ENCODE measurements at places on chromosomes 1 and 21. TPM values are rescaled to one million over a fixed set of nuclear protein-coding genes. Genes with fewer than 3 reads are reported as not detected.

Gene KCNE1
- total RNA-seq: 5.4 TPM

Gene TMCC2
- 5.9 TPM for total RNA-seq

Gene IL19
- not detected for total RNA-seq

Gene LY9
- 0.11 TPM for total RNA-seq

Gene ZNF281
- 13.9 TPM for total RNA-seq

- no peak overlapping the region for H3K4me3 ChIP-seq
- H3K27ac ChIP-seq: no peak overlapping the region
- DNase-seq: no peak
- H3K27me3 ChIP-seq: peaks cover 20% of the 10 kb centered on the region
Measured at GRCh38 chr1:152107031-152107983, 7.9 kb downstream of the TCHH start.

GRCh38 chr1:223273511-223273910 lies 90.5 kb downstream of the SUSD4 start:
- no peaks in the 10 kb centered on the region for H3K36me3 ChIP-seq
- DNase-seq: no peak
- H3K4me3 ChIP-seq: no peak overlapping the region
- no peak overlapping the region for H3K27ac ChIP-seq

GRCh38 chr1:230879778-230880177 lies 11.5 kb upstream of the C1orf198 start:
- H3K36me3 ChIP-seq: no peaks in the 10 kb centered on the region
- H3K27ac ChIP-seq: no peak overlapping the region
- no peak overlapping the region for H3K4me3 ChIP-seq
- no peaks in the 10 kb centered on the region for H3K4me1 ChIP-seq
- no peak for DNase-seq

DNA sequence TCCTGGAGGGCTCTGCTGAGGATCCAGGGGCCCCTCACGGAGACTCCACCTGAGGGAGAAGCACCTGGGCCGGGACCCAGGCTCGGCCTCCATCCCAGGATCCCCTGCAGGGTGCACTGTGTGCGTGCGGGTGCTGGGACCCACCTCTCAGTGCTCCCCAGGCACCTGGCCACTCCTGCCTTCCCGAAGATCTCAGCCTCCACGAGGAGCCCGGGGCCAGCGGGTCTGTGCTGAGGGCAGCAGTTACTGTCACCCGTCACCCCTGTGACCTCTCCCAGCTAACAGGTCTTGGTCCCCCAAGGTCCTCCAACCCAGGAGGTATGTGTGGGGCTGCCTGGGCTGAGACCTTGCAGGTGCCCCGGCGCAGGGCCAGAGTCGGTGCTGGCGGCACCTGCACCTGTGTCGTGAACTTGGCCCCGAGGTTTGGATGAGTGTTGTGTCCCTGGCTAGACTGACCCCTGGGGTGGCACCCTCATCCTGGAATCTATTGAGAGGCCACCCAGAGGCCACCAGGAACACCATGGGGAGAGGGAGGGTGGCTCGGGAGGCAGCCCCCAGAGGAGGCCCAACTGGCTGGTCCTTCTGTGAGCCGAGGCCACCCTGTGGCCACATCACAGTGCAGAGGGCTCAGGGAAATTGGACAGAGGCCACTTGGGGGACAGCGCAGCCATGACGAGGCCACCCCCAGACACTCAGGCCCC lies 17.7 kb downstream of the MORN1 start:
- no peaks in the 10 kb centered on the region for H3K27me3 ChIP-seq
- no peak overlapping the region for H3K4me3 ChIP-seq

- no peaks in the 10 kb centered on the region for H3K36me3 ChIP-seq
- DNase-seq: no peak
- H3K27ac ChIP-seq: no peak overlapping the region
- no peaks in the 10 kb centered on the region for H3K4me1 ChIP-seq
- no peaks in the 10 kb centered on the region for H3K27me3 ChIP-seq
Measured at GRCh38 chr1:67675800-67676199, 9.2 kb upstream of the GADD45A start.

DNA sequence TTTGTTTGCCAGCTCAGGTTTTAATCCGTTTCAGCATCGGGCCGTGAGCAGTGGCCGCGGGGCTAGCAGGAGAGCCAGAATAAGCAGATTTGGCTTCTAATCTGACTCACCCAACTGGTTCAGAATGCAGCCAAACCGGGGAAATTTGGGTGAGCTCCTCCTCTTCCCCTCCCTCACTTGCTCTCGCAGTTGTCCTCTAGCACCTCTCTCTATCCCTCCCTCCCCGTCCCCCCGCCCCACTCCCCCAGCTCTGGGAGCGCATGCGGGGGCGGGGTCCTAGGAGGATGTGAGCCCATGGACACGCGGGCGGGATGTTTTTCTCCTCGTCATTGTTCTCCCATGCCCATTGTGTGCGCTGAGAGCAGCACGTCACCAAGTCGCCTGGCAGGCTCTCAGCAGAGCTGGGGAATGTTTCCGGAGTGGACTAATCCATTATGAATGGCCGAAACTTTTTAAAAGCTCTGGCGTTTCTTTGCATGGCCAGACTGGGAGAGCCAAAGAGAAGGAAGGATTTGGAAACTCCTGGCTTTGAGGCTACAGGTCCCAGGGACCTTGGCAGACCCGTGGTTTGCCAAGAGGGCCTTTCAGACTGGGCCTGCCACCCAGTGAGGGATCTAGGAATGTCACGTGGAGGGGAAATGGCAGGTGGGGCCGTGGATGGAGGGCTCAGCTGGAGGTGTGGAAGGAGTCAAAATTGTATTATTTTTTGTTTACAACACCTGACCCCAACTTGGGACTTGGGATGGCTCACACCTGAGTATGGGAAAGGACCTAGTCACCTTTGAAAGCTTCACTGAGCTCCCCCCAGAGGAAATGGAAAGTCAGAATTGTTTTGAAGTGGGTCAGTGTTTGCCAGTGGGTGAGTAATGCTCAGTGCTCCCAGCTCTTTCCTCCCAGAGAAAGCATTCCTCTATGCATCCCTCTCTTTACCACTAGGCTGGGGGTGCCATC lies 39.2 kb downstream of the CDK18 start:
- no peaks in the 10 kb centered on the region for H3K36me3 ChIP-seq
- H3K4me3 ChIP-seq: no peak overlapping the region
- DNase-seq: no peak
